Activated T-cell treated with anti-CD3 and anti-CD28 coated beads, Interleukin-2, amount 50 U/mL, for 72 hours (primary cell): ENCODE measurements at places on chromosomes 3 and 15.

- DNase-seq: no peak
Measured at GRCh38 chr15:42324308-42324707, 35.0 kb upstream of the CAPN3 start.

DNA sequence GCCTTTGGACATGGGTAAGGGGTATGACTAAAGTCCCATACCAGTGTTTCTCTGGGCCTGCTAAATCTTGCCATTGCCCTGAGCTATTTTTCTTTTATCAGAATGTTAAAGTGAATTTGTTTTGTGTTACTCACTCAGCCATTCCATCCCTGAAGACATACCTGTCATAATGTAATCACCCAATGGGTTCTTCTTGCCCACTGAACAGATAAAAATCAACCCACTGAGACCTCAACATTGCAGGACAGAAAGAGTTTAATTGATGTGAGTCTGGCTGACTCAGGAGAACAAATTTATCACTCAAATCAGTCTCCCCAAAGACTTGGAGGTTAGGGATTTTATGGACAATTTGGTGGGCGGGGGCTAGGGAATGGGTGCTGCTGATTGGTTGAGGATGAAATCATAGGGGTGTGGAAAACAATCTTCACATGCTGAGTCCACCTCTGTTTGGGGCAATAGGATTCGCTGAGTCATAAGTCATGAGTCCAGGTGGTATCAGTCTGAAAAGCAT, 47.4 kb downstream of the ILDR1 start:
- no peak for DNase-seq

GRCh38 chr15:74823324-74823723, 3.1 kb upstream of the CPLX3 start:
- DNase-seq: no peak

DNA sequence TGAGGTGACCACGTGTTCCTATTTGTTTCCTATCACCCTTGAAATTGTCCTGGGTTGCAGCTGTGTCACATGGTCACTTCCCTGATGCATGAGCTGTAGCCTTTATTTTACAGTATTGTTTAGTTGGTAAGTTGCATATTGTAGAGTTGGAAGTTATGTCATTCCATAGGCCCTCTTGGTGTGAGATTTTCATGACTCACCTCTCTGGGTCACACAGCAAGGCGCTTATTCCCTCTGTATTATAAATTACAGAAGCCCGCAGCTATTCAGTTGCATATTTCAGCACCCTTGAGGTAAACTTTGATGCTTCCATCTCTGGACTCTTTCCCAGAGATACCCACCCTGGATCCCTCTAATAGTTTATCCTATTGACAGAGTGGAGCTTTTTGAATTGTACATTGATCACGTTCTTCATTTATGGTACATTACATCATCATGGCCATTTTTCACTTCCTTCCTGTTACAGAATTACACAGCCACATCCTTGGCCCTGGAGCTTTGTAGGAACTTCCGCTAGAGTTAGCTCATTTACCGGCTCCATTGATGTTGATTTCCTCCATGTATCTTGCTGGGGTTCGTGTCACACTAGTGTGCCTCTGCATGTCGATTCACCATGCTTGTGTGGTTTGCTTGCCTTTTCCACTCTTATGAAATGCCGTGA, 543.1 kb upstream of the RGMA start:
- DNase-seq: no peak

- DNase-seq: no peak
Measured at GRCh38 chr3:149599236-149599635, 58.6 kb downstream of the WWTR1 start.

GRCh38 chr3:15331072-15331605, 1.2 kb downstream of the SH3BP5 start:
- DNase-seq: no peak

DNA sequence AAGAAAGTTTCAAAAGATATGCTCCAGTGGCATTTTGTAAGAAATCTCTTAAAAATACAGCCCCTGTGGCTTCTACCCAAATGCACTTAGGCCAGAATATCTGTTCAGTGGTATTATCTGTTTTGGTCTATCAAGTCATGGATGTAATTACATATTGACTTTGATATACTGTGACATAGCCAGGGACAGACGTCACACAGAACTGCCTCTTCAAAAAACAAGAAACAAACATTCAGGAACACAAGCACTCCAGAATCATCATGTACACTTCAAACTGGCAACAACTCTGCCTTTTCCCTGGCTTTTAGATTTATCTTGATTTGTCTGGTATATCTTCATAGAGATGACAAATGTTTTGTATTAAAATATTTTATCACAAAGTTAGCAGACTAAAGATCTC, 240.3 kb downstream of the IL5RA start:
- no peak for DNase-seq

DNA sequence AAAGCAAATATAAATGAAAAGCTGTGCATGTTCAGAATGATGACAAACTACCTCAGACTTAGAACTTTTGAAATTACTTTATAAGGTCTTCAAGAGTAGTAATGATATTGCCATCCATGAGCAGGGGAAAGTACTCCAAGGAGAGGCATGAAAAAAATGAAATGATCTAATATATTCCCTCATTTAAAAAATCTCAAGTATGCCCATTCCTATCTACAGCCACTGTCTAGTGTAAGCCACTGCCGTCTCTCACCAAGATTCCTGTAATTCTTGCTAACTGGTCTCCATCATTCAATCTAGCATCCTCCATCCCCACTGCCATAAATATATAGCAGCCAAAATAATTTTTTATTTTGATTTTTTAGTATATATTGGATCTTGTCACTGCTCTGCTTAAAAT, 258.8 kb downstream of the PLOD2 start:
- DNase-seq: no peak
